ENCODE measurements at places on chromosomes 7 and 10. TPM values are rescaled to one million over a fixed set of nuclear protein-coding genes. Genes with fewer than 3 reads are reported as not detected.

The LZTS2 gene
- total RNA-seq = 23.7 TPM

The SYT15B gene
- total RNA-seq = 0.24 TPM

The IDI2 gene
- not detected for total RNA-seq

The SPAM1 gene
- not detected for total RNA-seq

The UBE3C gene
- total RNA-seq = 81.1 TPM

The LRRC18 gene
- not detected for total RNA-seq

The XPNPEP1 gene
- 50.0 TPM for total RNA-seq

The PRKG1 gene
- 0.21 TPM for total RNA-seq

The GHITM gene
- 107 TPM for total RNA-seq
